ENCODE measurements at places on chromosomes 2 and 18. TPM values are rescaled to one million over a fixed set of nuclear protein-coding genes. Genes with fewer than 3 reads are reported as not detected.

DNA sequence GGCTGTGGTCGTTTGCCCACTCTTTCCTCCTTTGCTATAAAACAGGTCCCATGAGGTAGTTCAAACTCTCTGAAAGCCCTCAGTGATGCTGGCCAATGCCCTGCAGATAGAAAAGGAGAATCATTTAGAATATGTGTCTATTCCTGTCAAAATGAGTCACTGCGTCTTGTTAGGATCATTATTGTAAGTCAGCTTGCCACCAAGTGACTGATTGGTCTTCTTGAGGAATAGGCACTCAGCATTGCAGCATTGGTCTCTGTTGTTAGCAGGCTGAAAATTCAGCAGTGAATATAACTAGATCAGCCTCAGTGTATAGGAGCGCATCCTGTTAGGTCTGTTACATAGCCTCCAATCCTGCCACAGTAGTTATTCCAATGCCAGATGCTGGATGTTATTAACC, 28.9 kb downstream of the PRKRA start:
- H3K4me3 ChIP-seq = no peak overlapping the region
- no peaks in the 10 kb centered on the region for H3K36me3 ChIP-seq
- no peaks in the 10 kb centered on the region for H3K4me1 ChIP-seq
- H3K27ac ChIP-seq = no peak overlapping the region
- no peak for DNase-seq
- H3K27me3 ChIP-seq = no peaks in the 10 kb centered on the region

GRCh38 chr2:226187156-226187555, 612.5 kb downstream of the IRS1 start:
- H3K36me3 ChIP-seq = no peaks in the 10 kb centered on the region
- no peak overlapping the region for H3K4me3 ChIP-seq
- no peak for DNase-seq
- H3K27me3 ChIP-seq = no peaks in the 10 kb centered on the region
- H3K27ac ChIP-seq = peak overlapping the region; percentile 3

REG1B gene
- polyA plus RNA-seq = not detected

SERPINB12 gene
- polyA plus RNA-seq = not detected

Measured in spinal cord (tissue), 10 donors.